ENCODE measurements at places on chromosomes 13 and 19.

DNA sequence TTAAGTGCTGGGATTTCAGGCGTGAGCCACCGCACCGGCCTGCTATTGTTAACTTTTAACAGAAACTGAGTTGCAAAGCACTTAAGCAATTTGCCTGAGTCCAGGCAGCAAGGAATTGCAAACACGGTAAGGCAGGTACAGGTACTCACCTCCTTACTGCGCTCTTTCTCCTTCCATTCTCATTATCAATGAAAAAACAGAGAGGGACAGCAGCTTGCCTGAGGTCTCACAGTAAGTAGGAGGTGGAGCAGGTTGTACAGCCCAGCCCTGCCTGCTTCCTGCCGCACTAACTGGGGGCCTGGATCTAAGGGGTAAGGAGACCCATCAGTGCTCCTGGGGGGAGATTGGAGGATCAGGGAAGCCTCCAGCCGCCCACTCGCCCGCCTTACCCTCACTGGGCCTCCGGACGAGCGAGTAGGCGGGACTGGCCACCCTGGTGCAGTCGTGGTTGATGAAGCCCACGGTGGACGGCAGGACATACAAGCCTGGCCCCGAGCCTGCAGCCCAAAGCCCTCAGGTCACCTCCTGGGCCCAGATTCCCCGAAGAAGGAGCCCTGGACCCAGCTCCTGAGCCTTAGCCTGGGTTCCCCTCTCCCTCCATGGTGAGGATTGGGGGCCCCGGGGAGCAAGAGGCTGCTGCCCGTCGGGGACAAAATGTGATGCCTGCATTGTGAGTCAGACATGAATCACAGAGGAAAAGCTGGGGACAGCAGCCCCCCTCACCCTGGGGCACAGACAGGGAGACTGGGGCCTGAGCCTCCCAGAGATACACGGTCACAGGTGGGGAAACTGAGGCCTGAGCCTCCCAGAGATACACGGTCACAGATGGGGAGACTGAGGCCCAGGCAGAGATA is 11.4 kb upstream of the SHC2 start:
- DNase-seq, result no peak

DNA sequence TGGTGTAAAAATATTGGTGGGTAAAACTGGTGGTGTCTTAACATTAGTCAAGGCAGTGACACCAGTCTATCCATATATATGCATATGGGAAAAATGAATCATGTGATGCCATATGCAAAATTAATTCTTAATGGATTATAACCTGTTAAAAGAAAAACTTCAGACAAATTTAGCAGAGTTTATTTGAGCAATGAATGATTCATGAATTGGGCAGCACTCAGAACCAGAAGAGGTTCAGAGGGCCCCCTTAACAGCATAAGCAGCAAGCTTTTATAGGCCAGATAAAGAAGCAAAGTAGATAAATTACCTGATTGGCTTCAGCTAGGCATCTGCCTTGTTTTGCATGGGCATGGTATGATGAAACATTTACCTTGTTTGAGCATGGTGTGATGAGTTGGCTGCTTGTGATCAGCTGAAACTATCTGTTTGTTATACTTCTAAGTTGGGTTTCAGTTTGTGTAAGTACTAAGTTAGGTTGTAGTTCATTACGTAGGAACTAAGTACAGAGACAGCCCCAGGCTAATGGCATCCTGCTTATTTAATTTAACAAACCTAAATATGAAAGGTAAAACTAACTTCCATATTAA is 66.6 kb downstream of the DNAJC15 start:
- DNase-seq, result no peak

GRCh38 chr13:71217827-71218226 is 649.2 kb downstream of the DACH1 start:
- DNase-seq, result no peak

DNA sequence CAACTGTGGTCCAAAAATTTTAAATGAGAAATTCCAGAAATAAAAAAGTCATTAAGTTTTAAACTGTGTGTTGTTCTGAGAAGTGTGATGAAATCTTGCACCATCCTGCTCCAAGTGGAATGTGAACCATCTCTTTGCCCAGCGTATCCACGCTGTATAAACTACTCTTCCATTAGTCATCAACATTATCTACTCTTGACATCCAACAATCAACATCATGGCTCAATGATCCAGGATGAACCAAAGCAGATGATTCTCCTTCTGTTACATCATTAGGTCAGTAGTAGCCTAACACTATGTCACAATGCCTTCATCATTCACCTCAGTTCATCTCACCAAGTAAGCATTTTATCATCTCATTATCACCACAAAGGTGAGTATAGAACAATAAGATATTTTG is 55.3 kb downstream of the SUCLA2 start:
- DNase-seq, result no peak

DNA sequence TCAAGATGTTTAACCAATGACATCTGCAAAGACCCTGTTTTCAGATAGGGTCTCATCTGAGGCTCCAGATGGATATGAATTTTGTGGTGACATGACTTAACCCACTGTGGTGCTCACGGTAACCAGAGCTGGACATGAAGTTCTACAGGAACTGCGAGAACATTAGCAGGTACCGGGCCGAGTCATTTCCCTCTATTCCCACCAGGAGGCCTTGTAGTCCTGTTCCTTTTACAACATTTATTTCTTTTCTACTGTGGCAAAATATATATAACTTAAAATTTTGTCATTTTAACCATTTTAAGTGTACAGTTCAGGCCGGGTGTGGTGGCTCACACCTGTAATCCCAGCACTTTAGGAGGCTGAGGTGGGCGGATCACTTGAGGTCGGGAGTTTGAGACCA is 7.6 kb upstream of the TSPAN16 start:
- no peak for DNase-seq
